ENCODE measurements at places on chromosomes 16 and 17.

DNA sequence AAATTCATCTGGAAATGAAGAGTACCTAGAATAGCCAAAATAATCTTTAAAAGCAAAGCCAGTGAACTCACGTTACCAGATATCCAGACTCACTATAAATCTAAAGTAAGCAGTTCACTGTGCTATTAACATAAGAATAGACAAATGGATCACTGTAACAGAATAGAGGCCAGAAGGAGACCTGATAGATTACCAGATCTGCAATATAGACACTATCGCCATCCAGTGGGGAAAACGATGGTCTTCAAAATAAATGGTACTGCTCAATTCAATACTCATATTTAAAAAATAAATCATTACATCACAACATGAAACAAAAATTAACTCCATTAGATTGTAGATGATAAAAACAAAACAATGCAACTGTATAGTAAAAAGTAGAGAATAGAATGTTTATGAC, 158.6 kb upstream of the CDH8 start:
- DNase-seq, result no peak

GRCh38 chr17:35084987-35085386, 21.5 kb upstream of the RFFL start:
- DNase-seq, result no peak

DNA sequence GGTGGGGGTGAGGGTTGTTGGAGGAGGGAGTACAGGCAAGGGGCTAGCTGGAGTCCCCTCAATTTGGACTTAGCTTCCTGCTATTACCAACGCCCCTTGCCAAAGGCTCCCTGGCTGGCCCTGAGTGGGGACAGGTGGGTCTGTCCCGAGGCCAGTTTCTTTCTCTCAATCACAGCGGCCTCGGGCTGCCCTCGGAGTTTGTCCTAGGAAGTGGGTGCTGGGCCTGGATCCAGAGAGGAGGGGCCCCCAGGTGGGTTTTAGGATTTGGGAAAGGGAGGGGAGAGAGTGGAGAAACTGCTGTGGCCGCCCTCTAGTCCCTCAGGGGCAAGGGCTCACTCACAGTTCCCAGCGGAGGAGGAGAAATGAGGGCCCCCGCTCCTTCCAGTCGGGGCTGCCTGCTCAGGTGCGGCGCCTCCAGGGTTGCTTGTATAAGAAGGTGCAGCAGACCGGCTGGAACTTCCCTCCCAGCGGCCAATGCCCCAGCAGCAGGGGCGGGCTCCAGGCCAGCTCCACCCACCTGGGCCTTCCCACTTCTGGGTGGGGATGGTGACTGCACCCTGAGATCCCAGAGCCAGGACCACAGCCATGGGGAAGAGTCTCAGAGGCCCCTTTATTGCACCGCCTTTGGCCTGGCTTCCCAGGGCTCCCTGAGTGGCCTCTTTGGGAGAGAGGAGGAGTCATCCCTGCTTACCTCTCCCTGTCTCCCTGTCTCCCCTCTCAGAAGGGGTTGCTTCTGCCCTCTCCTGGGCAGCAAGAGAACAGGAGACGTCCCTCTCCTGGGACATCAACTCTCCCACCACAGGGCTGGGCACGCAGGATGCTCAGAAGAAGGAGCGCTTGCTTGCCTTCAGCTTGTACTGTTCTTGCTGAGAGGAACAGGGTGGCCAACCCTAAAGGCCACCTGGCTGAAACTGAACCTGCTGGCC, 112.0 kb upstream of the SMURF2 start:
- DNase-seq, result no peak

GRCh38 chr17:64219571-64219970, 43.5 kb downstream of the TEX2 start:
- no peak for DNase-seq

DNA sequence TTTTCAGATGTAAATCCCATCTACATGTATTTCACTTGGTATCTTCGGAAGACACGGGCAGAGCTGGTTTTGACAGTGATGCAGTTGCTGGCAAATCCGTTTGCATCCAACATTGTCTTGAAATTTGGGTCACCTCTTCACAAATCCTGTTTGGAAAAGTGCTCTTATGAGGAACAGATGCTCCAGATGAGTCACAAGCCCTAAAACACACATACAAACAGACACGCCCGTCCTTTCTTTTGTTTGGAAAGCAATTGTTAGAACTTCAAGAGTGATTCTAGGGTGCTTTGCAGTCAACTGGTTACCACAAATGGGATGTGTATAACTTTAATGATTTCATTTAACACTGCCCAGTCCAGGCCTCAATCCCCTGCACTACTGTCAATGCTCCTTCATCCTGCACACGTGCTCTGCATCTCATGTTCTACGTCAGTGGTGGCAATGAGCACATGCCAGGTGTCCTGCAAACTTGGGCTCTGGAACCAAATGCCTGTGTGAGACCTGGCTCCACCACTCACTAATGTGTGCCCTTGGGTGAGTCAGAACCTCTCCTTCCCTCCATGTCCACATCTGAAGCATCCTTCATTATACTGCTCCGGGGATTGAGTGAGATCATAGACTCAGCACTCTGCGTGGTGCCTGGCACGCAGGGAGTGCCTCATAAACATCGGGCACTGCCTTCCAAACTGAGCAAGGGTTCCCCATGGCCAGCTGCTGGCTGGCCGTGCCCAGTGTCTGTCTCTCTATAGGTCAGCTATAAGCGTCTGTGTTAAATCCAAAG, 19.3 kb upstream of the FOXF1 start:
- no peak for DNase-seq

DNA sequence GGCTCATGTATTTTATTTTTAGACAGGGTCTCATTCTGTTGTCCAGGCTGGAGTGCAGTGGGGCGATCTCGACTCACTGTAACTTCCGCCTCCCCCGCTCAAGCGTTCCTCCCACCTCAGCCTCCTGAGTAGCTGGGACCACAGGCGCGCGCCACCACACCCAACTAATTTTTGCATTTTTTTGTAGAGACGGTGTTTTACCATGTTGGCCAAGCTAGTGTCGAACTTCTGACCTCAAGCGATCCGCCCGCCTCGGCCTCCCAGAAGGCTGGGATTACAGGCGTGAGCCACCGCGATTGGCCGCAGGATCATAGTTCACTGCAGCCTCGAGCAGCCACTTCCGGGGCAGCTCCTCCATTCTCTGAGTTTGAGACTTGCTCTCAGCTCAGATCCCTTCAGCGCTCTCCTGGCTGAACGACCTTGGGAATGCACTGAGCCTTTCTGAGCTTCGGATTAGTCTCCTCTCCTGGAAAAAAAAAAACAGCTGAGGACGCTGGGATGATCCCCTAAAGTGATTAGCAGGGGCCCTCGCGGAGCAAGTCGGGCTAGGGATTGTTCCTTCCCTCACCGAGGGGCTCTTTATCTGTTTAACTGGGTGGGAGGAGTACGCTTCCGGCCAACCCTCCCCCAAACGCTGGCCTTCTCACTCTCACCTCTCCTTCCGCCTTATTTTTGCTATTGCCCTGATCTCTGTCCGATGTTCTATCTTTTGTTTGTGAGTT, 1.1 kb upstream of the PKMYT1 start:
- DNase-seq, result no peak

- no peak for DNase-seq
These were observed 60.1 kb downstream of the CYLD start for GRCh38 chr16:50802000-50802399.

DNA sequence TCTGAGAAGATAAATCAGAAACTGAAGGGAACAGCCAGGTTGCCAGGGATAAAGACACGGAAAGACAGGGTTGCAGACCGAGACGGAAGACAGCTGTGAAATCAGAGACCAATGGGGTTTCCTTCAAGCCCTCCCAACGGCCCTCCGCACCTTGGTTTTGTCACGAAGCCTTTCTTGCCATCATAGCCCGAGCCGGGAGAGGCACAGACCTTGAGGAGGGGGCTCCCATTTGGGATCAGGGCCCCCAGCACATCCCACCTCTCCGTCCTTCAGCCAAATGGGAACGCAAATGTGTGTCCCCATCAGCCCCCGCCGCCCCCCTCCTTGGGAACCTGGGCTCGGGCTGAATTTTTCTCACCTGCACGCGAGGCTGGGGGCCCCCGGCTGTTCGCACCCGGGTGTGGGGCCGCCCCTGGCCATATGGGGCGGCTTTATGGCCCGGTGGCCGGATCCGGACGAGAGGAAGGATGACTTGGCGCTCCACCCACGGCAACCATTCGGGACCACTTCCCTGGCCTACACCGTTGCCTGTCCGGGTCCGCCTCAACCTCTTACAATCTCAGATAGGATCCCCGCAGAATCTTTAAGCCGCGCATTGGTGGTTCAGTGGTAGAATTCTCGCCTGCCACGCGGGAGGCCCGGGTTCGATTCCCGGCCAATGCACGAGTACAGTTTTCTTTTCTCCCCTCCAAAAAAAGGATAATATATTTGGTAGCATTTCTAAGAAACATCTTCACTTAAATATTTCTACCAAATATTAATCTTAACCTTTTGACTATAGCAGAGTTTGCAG, 1.4 kb upstream of the HES7 start:
- peak; percentile 79 for DNase-seq

DNA sequence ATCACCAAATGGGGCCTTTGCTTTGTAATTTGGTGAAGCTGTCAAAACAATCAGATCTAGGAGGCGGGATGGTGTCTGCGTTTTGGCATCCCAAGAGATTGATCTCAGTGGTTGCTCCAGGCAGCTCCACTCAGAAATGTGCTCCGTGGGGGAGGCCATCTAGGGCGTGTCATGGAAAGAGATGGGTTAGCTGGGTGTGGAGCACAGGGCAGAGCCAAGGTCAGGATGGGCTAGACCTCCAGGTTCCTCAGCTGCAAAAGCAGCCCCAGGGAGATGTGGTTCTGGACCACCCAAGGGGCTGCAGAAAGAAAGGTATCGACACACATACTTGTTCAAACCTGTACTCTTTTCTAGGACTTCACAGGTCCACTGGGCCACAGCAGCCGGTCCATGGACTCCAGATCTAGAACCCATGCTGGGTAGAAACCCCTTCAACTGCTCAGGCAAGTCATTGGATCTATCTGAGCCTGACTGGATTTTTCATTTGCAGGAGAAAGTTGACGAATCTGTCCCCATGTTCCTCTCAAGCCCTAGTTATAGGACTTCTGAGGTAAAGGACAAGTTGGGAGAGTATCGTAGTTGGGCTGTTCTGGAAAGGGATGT, 270.2 kb upstream of the RPL38 start:
- no peak for DNase-seq

GRCh38 chr16:7315813-7316212, 16.8 kb upstream of the RBFOX1 start:
- DNase-seq, result no peak

- no peak for DNase-seq
These were observed 90.8 kb downstream of the STX8 start for GRCh38 chr17:9484789-9485188.

DNA sequence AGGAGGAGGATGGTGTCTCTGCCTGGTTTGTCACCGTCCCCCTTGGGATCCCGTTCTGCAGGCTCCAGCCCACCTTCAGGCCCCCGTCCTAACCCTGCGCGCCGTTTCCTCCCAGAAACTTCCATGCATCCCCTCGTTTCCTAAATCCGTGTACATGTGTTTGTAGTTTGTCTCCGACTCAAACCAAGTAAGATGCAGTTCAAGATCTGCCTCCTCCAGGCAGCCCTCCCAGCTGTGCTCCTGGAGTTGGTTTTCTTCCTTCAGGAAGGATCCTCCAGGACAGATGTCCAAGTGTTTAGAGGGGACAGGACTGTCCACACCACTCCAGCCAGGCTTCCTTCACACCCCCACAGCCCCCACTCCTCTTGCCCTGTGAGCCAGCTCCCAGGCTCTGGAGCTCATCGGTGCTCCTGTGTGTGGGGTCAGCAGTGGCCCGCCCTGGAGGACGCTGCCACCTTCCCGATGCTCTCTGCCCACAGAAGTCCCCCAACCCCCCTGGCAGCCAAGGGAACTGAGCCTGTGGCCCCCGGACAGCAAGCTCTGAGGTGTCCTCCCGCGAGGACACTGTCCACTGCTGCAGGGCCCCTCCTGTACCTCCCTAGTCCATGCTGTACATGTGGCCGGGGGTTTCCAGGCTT, 11.3 kb downstream of the BAIAP2 start:
- DNase-seq, result no peak

DNA sequence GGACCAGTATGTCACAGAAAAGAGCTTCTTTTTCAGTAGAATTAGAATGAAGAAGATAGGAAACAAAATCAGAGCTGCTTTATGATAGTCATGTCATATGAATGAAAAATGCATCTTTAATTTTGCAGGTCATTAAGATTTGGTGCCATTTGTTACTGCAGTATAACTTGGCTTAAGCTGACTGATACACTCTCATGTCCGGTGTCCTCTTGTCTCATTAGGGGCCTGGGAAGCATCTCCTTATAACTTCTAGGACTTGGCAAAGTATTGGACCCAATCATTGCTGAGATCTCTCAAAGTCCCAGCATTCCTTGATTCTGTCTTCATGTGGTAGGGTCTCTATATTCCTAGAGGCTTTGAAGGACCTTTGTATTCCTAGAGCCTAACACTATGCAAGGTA, 559.4 kb downstream of the TOX3 start:
- no peak for DNase-seq

Data from activated T-helper 1 cell treated with anti-CD3 and anti-CD28 coated beads, Interleukin-12 subunit alpha, Interleukin-12 subunit beta, Interleukin-2, Interleukin-4 antibody, amounts not matched to agents 30 ng/mL and 10 ng/mL and 1 ng/mL, durations not matched to agents 14 hours and 24 hours and 36 hours (primary cell).